Psoas muscle (tissue), 8 donors: ENCODE measurements at places on chromosomes 3 and 15. TPM values are rescaled to one million over a fixed set of nuclear protein-coding genes. Genes with fewer than 3 reads are reported as not detected.

DNA sequence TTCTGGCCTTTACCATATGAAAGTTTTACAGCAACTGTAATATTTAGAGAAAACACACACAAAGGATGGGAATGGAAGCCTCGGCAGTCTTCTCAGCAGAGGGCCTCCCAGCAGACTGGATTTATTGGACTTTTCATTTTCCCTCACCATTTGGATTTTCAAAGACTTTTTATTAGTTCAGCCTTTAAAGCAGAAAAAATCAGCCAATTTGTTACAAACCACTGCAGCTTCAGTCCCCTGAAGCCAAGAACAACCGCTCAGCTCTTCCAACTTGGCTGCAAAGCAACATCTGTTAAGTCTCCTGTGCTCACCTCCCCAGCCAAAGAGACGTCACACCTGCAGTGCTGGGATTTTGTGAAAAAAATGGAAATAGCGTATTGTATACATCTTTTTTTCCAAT is 120.8 kb downstream of the GMPS start:
- DNase-seq: no peak

- DNase-seq: no peak
These were observed 3.0 kb downstream of the PEAK1 start for GRCh38 chr15:77416954-77417353.

- DNase-seq: no peak
These were observed 55.2 kb downstream of the ITPR1 start for GRCh38 chr3:4548356-4548755.

DNA sequence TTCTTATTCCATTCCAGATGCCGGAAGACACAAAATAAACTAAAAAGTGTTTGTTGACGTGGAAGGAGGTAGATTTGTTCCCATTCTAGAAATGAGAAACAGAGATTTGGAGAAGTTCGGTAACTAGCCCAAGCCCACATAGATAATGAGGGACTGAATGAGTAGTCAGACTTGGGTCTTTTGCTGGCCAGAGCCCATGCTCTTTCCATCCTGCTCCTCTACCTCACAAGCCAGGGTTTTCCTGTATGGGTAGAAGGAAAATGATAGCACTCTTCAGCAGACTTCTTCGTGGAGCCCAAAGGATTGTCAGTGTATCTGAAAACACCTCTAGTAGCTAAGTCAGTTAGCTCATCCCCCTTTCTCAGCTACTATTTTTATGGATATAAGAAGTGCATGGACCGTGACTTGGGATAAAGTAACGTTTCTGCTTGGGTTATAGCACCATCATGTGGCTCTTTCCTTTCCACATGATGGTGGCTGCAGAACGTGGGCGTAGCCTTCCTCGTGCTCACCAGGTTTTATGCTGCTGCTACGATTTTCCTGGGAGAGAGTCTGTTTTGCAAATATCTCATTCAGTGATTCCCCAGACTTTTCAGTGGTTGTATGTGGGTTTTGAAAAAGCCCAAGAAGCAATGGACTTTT is 84.6 kb downstream of the DGKG start:
- DNase-seq: no peak

GRCh38 chr3:16430717-16431630 is 82.5 kb downstream of the RFTN1 start:
- DNase-seq: no peak

PTH1R gene
- polyA plus RNA-seq: 5.2 TPM

FETUB gene
- not detected for polyA plus RNA-seq

NUP210 gene
- 0.29 TPM for polyA plus RNA-seq

MUSTN1 gene
- polyA plus RNA-seq: 91.1 TPM

NIPA2 gene
- 46.1 TPM for polyA plus RNA-seq
